Breast epithelium (tissue), 4 donors: ENCODE measurements at places on chromosomes 1 and 21. TPM values are rescaled to one million over a fixed set of nuclear protein-coding genes. Genes with fewer than 3 reads are reported as not detected.

GRCh38 chr1:235639226-235640205 is 10.1 kb downstream of the GNG4 start:
- DNase-seq = no peak

- no peak for DNase-seq
Observed at GRCh38 chr21:44729336-44730027, 18.1 kb upstream of the TSPEAR start.

DNA sequence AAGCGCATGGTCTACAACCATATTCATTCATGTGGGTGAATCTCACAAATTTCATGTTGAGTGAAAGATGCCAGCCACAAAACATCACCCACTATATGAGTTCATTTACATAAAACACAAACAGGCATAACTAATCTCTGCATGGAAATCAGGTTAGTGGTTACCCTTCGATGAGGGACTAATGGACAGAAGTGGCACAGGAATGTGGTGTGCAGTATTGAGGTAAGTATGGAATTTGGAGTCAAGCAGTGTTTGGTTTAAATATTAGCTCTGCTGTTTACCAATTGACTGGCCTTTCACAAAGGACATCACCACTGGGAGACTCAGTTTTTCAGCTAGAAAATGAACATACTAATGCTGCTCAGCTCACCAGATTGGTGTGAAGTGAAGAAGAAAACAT is 24.2 kb downstream of the CCDC185 start:
- no peak for DNase-seq

GRCh38 chr1:11502516-11502915 is 23.6 kb downstream of the DISP3 start:
- peak; percentile 41 for DNase-seq

DNA sequence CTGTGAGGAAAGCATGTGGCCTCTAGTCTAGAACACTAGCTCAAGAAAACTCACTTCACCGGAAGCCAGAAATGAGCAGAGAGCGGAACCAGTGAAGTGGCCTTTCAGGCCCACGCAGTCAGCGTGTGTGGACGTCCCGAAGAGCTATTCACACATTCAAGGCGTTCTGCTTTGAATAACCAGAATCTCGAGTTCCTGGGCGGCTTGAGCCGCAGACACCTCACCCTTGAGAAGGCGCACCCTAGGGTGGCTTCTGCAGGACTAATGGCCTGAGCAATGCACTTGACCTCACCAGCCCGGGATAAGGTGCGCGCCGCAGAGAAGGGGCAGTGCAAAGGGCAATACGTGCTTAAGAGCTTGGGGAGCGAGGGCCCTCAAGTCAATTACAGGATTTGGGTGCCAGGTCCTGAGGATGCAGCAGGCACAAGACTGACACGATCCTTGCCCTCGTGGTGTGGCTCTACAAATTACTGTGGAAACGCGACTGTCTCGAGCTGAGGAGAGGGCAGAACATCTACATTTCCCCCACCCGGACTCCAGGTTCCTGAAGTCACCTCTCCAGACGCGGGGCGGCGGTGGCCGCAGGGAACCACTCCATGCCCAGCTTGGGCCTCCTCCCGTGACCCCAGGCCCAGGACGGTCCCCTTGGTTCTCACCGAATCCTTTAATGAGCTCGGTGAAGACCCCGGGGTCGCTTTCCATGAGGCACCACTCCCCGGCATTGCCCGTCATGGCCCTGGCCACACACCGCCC is 455 bp downstream of the UCHL5 start:
- peak; percentile 51 for DNase-seq

- no peak for DNase-seq
Observed at GRCh38 chr1:175145899-175146528, 46.6 kb downstream of the KIAA0040 start.

DNA sequence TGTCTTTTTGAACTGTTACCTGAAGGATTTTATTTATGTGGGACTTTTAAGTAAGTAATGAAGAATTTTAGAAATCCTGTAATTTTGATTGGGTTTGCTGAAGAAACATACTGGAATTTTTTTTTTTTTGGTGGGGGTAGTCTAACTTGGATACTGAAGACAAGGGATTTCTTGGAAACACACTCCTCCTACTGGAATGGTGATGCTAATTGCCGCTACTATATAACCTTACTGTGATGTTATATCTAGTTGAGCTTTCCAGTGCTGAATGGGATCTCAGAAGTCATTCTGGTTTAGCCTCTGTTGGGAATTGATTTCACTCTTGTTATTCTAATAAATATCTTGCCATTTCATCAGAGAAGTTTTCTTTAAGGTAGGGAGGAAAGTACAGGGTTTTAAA is 8.4 kb downstream of the PPP2R5A start:
- DNase-seq = no peak

GRCh38 chr1:22814176-22815042 is 103.8 kb downstream of the EPHB2 start:
- peak; percentile 22 for DNase-seq

DNA sequence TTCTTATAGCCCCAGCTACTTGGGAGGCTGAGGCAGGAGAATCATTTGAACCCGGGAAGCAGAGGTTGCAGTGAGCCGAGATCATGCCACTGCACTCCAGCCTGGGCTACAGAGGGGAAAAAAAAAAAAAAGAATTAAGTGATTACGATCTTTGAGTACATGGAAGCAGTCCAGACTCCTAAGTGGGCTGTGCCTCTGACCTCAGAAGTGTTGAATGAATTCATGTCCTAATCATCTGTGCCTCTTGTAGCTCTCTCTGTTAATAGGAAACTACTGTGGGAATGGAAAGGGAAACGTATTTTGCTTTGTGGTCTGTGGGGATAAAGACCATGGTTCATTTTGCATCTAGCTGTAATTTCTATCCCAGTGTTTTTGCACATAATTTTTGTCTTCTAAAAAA is 8.4 kb upstream of the IVNS1ABP start:
- DNase-seq = no peak

- DNase-seq = no peak
Observed at GRCh38 chr1:184788970-184789369, 34.3 kb upstream of the EDEM3 start.

DNA sequence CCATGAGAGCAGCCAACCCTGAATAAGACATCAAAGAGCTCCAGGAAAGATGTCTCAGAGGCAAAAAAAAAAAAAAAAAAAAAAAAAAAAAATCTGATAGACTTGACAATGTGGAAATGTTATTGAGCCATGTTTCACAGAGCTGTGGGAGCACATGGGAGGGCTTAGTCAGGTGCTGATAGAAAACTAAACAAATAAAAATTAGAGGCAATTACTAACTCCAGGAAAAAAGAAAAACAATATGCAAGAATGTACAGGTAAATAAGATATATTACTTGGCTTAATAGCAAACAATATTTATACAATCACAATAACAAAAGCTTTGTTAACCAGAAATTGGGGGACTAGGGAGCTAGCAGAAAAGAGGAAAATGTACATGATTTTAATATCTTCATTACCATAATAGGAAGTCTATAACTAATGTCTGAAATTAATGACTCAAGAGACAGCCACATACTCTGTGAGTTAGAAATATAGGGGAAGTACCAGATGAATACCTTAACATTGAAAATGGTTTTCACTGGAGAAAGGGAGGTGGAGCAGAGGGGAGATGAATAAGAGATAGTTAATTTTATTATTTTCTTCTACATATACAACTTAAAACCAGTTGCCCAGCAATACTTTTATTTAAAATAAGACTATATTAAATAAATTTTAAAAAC is 16.9 kb upstream of the RGS16 start:
- DNase-seq = no peak

DNA sequence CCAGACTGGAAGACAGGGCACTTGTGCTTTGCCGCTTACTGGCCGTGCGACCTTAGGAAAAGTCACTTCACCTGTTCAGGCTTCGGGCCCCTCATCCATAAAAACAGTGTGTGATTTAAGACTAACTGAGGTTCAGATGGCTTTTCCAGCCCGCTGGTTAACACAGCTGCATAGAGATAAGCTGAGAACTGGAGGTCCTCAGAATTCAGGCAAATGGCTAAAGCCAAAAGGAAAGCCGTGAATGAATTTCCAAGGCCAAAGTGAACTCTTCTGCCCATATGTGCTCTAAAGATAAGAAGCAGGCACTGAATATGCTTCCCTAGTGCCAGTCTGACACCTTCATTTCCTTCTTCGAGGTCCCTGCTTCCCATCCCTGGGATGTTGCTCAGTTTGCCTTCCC is 23.5 kb upstream of the SARS1 start:
- no peak for DNase-seq

GRCh38 chr1:92538048-92538412 is 51.3 kb upstream of the GFI1 start:
- DNase-seq = no peak

- no peak for DNase-seq
Observed at GRCh38 chr21:22250355-22250754, 1252.1 kb downstream of the NCAM2 start.

GRCh38 chr1:27102707-27103468 is 52.0 kb downstream of the SLC9A1 start:
- peak; percentile 64 for DNase-seq

GRCh38 chr1:228452194-228453021 is 34.8 kb upstream of the RNF187 start:
- no peak for DNase-seq

The PDC gene
- not detected for total RNA-seq

The DTL gene
- 0.80 TPM for total RNA-seq

The OR2L8 gene
- not detected for total RNA-seq

The RIMS3 gene
- 0.64 TPM for total RNA-seq
